H9 (cell line): ENCODE measurements at places on chromosomes 13 and 19. TPM values are rescaled to one million over a fixed set of nuclear protein-coding genes. Genes with fewer than 3 reads are reported as not detected.

Gene CALR3
- total RNA-seq = 0.44 and 0.53 TPM in 2 replicates

GRCh38 chr19:28292822-28293500 lies 920.0 kb downstream of the UQCRFS1 start:
- peak; percentile 52 for DNase-seq

DNA sequence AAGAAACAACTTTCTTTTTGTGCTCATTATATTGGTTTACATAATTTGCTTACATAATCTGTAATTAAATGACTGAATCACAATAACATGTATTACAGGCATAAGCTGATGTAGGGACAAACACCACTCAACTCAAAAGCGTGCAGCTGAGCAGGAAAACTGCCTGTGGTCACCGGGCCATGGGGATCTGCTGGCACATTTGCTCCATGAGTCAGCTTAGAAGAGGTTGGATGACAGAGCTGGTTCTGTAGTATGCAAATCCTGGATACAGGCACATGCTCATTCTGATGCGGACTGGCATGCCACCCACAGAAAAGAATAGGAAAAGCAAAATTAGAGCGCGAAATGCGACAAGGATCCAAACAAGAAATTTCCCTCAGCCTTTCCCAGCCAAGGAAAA lies 128.6 kb downstream of the USP12 start:
- no peak for DNase-seq

Gene JSRP1
- total RNA-seq = 0.90 and 1.1 TPM in 2 replicates

Gene KLK15
- total RNA-seq = not detected in 2 replicates

DNA sequence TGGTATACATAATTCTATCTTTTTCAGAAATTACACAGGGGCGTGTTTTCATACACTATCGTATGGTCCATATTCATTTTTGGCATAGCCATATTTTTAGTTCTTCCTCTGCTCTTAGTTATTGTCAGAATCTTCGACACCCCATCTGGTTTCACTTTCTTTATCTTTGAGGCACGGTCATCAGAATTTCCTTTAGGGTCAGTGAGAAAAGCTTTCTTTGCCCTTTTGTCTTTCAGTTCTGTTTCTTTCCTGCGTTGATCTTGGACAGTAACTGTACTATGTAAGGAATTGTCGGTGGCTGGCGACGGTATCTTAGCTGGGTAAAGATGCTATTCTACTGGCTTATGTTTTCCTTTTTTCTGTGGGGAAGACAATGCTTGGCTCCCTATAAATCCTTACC lies 10.6 kb upstream of the KIR2DL4 start:
- DNase-seq = no peak

DNA sequence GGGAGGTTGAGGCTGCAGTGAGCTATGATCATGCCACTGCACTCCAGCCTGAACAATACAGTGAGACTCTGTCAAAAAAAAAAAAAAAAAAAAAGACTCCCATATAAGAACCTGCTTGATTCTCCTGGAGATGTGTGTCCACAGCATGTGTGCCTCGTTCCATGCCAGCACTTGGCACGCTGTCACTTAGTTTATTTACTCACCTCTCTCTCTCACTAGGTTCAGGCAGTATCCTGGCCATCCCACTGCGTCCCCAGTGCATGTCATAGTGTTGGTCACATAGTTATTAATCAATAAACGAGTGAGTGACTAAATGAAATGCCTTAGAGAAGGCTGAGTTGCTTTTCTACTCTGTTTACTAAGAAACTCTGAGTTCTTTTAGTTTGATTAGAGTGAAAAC lies 79.1 kb upstream of the GPR12 start:
- no peak for DNase-seq

DNA sequence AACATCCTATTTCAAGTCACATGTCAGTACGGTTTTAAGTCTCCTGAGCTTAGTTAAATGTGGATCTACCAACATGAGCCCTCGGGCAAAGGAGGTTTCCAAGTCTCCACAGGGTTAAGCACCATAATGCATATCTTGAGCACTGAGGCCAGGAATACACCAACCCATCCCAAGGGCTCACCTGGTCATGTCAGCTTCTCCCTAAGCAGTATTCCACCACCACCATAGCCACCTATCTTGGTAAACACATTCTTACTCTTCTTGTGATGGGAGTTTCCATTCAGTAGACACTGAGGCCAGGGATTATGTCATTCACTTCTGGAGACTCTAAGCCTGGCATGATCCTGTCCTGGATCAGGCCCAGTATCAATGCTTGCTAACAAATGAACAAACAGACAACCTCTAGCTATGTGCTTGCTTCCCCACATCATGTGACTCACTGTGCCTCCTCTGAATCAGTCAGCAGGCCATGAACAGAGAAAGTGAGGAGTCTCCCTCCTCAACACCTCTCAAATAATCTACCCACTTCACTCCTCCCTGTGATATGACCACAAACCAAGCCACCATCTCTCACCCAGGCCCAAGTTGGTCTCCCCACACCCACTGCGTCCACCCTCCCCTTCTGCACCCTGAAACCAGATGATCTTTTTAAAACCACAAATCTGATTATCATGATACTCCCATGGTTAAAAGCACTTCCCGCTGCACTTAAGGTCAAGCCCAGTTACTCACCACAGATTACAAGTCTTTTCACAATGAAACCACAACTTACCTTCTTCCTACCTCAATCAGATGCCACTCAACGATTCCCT lies 5.8 kb downstream of the PEG3 start:
- DNase-seq = no peak

GRCh38 chr13:33472446-33472845 lies 186.9 kb upstream of the STARD13 start:
- DNase-seq = no peak

Gene EPSTI1
- 0.70 and 1.3 TPM in 2 replicates for total RNA-seq

Gene ZNF493
- total RNA-seq = 23.4 and 26.4 TPM in 2 replicates
